ENCODE measurements at places on chromosomes 5 and 9. TPM values are rescaled to one million over a fixed set of nuclear protein-coding genes. Genes with fewer than 3 reads are reported as not detected.

Gene LHX3
- not detected for total RNA-seq

Gene SPINK4
- total RNA-seq = not detected

Gene SMIM32
- not detected for total RNA-seq

GRCh38 chr9:6557883-6558616 is 87.5 kb downstream of the GLDC start:
- no peak for DNase-seq
- no peaks in the 10 kb centered on the region for H3K27me3 ChIP-seq
- no peak overlapping the region for H3K27ac ChIP-seq
- peaks cover 2% of the 10 kb centered on the region for H3K4me1 ChIP-seq

- no peak overlapping the region for H3K4me3 ChIP-seq
- no peak for DNase-seq
These were observed 86.0 kb upstream of the EQTN start for GRCh38 chr9:27382975-27383374.

DNA sequence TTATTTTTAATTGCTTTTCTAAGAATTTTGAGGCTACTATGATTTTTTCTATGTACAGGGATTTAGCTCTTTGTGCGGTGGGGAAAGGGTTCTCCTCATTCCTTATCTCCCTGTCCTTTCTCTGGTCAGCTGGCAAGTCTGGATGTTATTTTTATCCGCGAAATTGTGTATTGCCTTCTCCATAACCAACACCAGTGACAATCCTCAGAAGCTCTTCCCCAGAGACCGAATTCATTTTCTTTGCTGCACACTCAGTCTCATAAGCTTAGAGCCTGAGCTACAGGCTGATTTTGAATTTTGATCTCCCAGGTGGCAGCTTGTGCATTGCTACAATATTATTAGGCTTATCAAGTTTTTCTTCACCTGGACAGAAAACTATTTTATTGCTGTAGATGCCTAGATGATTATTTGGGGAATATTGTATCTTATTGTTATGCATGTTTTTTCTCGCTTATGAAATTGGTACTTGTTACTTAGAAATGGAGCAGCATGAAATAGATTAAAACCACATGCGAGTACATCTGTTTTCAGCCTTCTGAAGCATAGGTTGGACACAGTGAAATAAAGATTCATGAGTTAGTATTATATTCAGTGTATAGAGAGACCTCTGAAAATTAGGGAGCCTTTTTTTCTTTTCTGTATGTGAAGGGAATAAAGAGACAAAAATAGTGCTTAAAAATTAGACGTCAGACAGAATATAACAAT is 27.3 kb downstream of the CPEB4 start:
- H3K4me1 ChIP-seq = peaks cover 24% of the 10 kb centered on the region
- H3K27ac ChIP-seq = no peak overlapping the region
- no peaks in the 10 kb centered on the region for H3K27me3 ChIP-seq
- H3K4me3 ChIP-seq = no peak overlapping the region
- peaks cover 22% of the 10 kb centered on the region for H3K36me3 ChIP-seq

GRCh38 chr5:172788771-172789686 is 18.0 kb upstream of the DUSP1 start:
- no peaks in the 10 kb centered on the region for H3K36me3 ChIP-seq
- H3K4me1 ChIP-seq = peaks cover 59% of the 10 kb centered on the region
- DNase-seq = no peak
- H3K27ac ChIP-seq = peak overlapping the region; percentile 47

DNA sequence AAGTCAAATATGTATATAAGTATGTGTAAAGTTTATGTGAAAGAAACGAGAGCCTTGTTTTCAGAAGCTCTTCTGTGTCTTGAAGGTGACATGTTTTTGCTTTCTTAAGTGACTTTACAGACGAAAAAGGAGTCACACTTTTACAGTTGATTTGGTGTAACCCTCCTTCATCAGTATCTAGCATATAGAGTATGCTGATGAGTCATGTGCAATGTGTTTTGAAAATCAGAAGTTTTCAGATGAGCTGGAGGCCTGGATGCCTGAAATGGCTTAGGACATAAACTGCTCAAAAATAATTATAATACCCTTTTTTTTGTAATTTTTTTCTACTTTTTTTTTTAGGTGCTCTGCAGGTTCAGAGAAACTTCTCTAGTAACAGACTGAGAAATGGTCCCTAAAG is 209.5 kb downstream of the CD180 start:
- H3K36me3 ChIP-seq = no peaks in the 10 kb centered on the region
- no peaks in the 10 kb centered on the region for H3K27me3 ChIP-seq
- H3K4me3 ChIP-seq = no peak overlapping the region

GRCh38 chr9:124164811-124165210 is 92.9 kb upstream of the NEK6 start:
- H3K4me1 ChIP-seq = no peaks in the 10 kb centered on the region
- no peak overlapping the region for H3K27ac ChIP-seq
- H3K36me3 ChIP-seq = no peaks in the 10 kb centered on the region

DNA sequence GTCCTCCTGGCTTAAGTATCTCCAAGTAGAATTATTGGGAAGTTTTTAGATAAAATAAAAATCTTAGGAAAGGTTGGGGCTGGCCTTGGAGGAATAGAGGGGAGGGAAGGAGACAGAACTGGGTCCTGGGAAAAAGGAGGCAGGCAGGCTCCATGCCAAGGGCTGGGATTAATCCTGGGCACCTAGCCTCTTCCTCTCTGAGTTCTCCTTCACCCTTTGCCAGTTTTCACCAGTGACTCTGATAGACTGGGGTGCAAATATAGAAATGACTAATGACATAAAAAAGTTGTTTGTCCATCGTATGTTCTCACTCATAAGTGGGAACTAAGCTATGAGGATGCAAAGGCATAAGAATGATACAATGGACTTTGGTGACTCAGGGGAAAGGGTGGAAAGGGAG is 81.9 kb downstream of the RMI1 start:
- no peak for DNase-seq
- no peaks in the 10 kb centered on the region for H3K36me3 ChIP-seq
- no peak overlapping the region for H3K27ac ChIP-seq
- no peaks in the 10 kb centered on the region for H3K4me1 ChIP-seq

GRCh38 chr5:43437062-43437660 is 25.0 kb upstream of the CCL28 start:
- no peaks in the 10 kb centered on the region for H3K36me3 ChIP-seq
- no peak for DNase-seq
- peaks cover 7% of the 10 kb centered on the region for H3K4me1 ChIP-seq
- H3K27ac ChIP-seq = no peak overlapping the region
- H3K4me3 ChIP-seq = no peak overlapping the region
- H3K27me3 ChIP-seq = no peaks in the 10 kb centered on the region

DNA sequence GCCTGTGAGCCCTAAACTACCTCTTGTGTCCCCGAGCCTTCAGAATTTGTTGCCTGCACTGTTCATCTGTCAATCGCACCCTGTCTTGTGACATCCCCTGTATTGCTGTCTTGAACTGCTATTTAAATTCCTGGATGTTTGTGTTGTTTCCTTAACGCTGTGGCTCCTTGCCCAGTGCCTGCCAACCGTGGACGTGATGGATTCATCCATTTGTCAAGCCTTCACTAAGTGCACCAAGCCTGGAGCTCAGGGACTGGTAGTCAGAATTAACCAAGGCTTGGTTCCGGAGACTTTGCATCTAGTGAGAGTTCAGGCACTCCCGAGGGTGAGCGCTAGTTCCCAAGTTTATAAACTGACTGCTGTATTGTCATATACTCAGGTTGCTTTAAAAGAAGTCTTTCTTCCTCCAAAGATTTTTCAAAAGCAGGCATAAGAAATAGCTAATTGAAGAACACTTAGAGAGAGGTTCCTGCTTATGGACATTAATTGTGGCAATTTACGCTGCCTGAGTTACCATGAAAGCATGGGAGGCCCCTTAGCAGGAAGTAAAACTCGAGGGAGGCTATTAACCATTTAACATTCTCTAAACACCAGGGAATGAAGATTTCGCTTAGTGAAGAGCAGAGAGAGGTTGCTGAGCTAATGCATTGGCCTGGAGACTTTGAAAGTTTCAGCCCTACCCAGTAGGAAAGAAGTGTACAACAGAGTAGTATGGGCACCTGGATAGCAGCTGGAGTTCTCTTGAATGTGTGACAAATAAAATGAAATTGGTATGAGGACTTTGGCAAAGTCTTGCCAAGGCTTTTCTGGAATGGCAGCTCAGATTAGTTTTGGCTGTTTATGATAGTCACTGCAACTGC is 29.0 kb downstream of the RGS3 start:
- H3K36me3 ChIP-seq = no peaks in the 10 kb centered on the region
- H3K4me3 ChIP-seq = no peak overlapping the region
- no peaks in the 10 kb centered on the region for H3K4me1 ChIP-seq
- H3K27ac ChIP-seq = no peak overlapping the region

DNA sequence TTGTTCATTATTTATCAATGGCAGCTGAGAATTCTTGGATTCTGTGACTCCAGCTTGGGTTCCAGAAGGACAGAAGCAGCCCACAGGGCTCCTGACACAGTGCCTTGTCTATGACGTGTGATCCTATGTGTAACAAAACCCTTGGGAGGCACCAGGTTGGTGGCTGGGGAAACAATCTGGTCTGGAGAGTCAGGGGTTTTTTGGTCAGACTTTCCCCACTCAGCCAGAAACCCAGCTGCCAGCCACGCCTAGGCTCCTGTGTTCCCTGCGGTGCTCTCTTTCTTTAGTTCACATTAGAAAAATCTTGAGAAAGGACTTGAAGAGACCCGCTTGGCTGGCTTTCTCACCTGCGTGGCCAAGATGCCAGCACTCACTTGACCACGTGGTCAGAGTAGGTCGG is 15.5 kb upstream of the ZBED3 start:
- no peaks in the 10 kb centered on the region for H3K27me3 ChIP-seq
- no peak overlapping the region for H3K27ac ChIP-seq
- no peak overlapping the region for H3K4me3 ChIP-seq
- no peaks in the 10 kb centered on the region for H3K4me1 ChIP-seq
- H3K36me3 ChIP-seq = no peaks in the 10 kb centered on the region

GRCh38 chr5:16489322-16489791 is 23.8 kb upstream of the ZNF622 start:
- H3K27me3 ChIP-seq = peaks cover 12% of the 10 kb centered on the region
- H3K4me1 ChIP-seq = no peaks in the 10 kb centered on the region
- no peak overlapping the region for H3K27ac ChIP-seq
- no peak overlapping the region for H3K4me3 ChIP-seq
